ENCODE measurements at places on chromosomes 5 and 9. TPM values are rescaled to one million over a fixed set of nuclear protein-coding genes. Genes with fewer than 3 reads are reported as not detected.

GNA14 gene
- polyA plus RNA-seq, result 14.8 TPM

NMUR2 gene
- polyA plus RNA-seq, result 0.17 TPM

CEP72 gene
- polyA plus RNA-seq, result 4.4 TPM

SHOC1 gene
- 0.14 TPM for polyA plus RNA-seq

LCN15 gene
- polyA plus RNA-seq, result not detected

SPATA31D4 gene
- not detected for polyA plus RNA-seq

ALDH7A1 gene
- polyA plus RNA-seq, result 149 TPM

CARTPT gene
- not detected for polyA plus RNA-seq

TTC23L gene
- 4.9 TPM for polyA plus RNA-seq

NUTM2F gene
- polyA plus RNA-seq, result not detected

Measured in left renal pelvis (tissue), 4 donors.